ENCODE measurements at places on chromosomes 12 and 14.

GRCh38 chr12:18562531-18562930, 175.3 kb downstream of the PLCZ1 start:
- DNase-seq: no peak

GRCh38 chr14:58376791-58377190, 18.9 kb upstream of the TOMM20L start:
- DNase-seq: no peak

GRCh38 chr14:24418492-24418873, 11.0 kb downstream of the CBLN3 start:
- no peak for DNase-seq

DNA sequence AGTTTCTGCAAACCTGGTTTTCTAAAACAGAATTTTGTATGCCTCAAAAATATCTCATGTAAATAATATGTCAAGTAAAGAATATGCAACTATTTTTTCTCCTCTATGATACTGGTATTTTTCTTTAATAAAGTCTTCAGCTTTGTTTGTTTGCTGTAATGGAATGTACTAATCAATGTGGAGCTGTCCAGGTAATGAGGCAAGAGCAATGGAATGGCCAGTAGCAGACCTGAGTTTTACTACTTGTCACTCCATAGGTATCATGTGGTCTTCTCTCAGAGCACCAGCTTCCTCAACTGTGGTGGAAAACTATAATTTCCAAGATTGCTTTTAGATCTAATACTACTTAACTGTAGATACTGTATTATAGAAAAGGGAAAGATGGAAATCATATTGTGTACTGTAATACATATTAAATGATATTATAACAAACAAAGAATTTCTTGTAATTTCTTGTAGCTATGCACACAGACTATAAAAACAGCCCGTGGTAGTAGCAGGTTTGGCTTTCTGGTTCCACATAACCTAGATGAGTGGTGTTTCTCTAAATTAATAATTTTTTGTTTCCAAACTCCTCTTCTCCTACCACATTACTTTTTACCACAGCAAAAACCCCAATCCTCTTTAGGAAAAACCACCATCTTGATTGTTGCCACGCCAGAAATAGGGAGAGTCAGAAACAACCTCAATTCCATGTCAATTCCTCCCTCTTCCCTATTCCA, 70.6 kb downstream of the KIF21A start:
- DNase-seq: no peak

- no peak for DNase-seq
Measured at GRCh38 chr12:118271770-118272417, 100.8 kb downstream of the TAOK3 start.

- DNase-seq: no peak
Measured at GRCh38 chr14:41973178-41973577, 366.5 kb downstream of the LRFN5 start.

GRCh38 chr12:119341020-119341419, 6.5 kb downstream of the CCDC60 start:
- DNase-seq: no peak

- DNase-seq: no peak
Measured at GRCh38 chr14:90290337-90291011, 34.1 kb downstream of the PSMC1 start.

- no peak for DNase-seq
Measured at GRCh38 chr12:12909995-12910420, 18.6 kb downstream of the GPRC5A start.

DNA sequence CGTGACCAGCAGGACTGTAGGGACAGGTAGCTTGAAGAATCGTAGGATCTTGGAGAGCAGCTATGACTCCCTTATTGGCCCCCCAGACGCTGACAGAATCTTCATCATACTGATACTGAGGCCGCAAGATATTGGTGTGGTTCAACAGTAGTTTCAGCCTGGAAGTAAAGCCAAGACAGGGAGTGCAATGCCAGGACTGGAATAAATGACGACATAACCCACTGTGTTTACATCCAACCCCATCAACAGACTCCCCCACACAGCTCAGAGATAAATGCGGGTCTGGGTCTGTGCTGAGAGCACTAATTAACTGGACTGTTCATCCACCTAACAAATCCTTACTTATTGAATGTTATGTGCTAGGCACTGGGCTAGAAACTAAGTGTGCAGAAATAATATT, 16.6 kb downstream of the NOXRED1 start:
- no peak for DNase-seq

GRCh38 chr14:86756521-86757190, 1226.7 kb downstream of the FLRT2 start:
- no peak for DNase-seq

DNA sequence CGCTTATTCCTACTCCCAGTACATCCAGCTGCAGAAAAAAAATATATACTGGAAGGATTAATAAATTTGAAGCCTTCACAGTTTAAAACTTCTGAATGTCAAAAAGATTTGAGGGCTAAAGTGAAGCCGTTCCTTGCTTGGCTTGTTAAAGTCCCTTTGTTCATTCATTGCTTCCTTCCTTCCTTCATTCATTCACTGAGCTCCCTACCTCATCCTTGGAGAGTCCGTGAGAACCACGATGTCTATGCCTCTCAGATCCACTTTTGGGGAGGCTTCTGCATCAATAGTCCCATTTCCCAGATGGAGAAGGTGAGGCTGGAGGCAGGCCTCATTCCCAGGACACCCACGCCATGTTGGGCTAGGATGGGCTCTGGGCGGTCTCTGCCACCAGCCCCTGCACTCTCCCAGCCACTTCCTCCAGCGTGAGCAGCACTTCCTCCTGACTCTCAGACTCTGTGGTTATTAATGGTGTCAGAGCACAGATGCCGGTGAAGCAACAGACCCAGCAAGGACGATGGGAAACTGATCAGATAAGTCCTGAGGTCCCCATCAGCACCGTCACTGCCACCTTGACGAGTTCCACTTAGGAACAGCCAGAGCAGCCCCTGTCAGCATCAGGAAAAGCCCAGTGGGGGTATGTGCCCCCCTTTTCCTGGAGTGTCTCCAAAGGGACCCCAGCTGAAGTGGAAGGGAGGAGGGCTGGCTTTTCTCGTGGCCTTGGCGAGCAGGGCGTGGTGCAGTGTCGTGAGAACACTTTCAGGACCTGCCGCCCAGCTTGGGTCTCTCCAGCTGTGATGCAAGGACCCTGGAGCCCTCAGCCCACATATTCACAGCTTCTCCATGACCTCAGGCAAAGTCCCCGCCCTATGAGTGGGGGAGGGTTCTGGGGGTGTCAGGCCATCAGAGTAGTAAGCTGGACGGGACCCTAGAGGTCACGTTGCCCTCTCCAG, 21.2 kb downstream of the ASB2 start:
- DNase-seq: no peak

- no peak for DNase-seq
Measured at GRCh38 chr12:56769868-56770267, 6.7 kb downstream of the HSD17B6 start.

GRCh38 chr12:65742018-65743010, 82.0 kb upstream of the HMGA2 start:
- peak; percentile 38 for DNase-seq

DNA sequence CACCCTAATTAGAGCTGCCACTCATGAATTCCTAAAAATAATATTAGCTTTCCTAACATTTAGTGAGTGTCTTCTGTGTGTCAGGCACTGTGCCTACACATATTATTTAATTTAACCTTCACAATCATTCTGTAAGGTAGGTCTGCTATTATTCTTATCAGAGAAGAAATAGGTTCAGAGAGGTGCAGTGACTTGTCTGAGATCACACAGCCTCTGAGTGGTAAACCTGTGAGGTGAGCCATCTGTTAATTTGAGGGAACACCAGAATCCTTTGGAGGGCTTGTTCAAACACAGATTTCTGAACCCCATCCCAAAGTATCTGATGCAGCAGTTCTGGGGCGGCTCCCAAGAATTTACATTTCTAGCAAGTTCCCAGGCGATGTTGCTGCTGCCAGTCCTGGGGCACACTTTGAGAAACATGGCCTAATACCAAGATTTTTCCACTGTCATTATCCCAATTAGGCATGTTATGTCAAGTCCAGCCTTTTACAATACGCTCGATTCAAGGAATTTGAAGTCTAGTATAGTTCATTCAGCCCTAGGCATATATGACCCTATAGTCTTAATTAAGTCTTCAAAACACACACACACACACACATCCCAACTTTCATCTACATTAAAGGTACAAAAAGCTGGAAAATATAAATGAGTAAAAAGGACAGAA, 19.9 kb upstream of the COX6A1 start:
- DNase-seq: no peak

GRCh38 chr14:57085801-57086200, 182.9 kb downstream of the EXOC5 start:
- DNase-seq: no peak

GRCh38 chr14:102318781-102319276, 717 bp upstream of the ZNF839 start:
- DNase-seq: no peak

GRCh38 chr12:80226576-80226975, 127.2 kb downstream of the OTOGL start:
- DNase-seq: no peak

DNA sequence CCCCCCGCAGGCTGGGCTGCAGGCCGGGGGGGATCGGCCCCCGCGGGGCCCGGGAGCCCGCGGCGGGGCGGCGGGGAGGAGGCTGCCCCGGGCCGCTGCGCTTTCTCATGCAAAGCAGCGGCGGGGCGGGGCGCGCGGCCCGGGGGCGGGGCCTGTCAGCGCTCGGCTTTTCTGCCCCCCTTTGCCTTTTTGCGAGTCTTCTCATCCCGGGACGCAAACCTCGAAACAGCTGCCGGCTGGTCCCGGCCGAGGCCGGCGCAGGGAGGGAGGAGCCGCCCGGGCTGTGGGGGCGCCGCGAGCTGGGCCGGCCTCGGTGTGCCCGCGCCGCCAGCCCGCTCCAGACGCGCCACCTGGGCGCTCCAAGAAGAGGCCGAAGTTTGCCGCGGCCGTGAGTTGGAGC, at the start of gene FZD10:
Gene FZD10 (plus strand): TSS at position 198 of the 400 bp plus-strand sequence. CDS start 479 bp downstream, outside the sequence.
- DNase-seq: no peak

- no peak for DNase-seq
Measured at GRCh38 chr14:98886982-98887381, 385.0 kb downstream of the BCL11B start.

DNA sequence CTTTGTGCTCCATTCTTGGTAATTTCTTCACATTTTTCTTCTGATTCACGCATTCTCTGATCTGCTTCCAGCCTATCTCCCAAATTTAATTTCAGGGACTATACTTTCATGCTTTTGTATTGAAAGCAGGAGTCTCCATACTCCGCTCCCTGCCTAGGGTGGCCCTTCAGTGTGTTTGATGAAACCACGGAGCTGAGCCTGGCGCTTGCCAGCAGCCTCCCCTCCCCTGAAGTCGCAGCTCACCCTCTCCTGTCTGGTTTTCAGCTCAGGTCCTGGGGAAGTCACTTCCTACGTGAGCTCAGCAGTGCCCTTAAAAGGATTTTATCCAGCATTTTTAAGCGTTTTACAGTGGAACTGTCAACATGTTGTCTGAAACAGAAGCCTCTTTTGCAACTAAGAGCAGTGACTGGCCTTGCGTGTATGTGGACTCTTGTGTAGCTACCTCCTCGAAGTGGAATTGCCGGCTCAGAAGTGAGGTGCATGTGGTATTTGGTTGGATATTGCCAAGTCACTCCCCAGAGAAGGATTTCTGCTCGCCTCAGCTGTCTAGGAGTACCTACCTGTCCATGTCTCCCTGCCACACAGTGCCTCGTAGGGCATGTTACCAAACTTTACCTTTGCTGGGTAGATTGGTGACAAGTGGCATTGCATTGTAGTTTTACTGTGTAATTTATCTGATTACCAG, 78.5 kb downstream of the TESC start:
- DNase-seq: no peak

- DNase-seq: no peak
Measured at GRCh38 chr14:91149462-91149861, 35.6 kb downstream of the DGLUCY start.

DNA sequence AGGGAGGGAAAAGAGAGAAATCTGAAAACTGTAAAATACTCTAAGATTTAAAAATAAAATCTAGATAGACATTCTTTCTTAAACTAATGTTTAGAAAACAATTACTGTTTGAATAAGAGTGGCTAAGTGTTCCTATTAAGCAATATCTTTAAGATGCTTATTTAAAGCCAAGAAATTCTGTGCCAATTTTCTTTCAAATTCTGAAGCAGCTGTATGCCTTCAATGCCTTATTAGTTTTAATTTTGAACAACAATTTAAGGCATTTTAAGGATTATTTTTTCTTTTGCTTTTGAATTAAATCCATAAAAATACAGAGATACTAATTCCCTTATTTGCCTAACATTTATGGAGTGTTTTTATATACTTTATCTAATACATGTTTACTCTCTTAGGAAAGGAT, 50.3 kb upstream of the KITLG start:
- no peak for DNase-seq

- no peak for DNase-seq
Measured at GRCh38 chr14:36820901-36821300, 159.2 kb downstream of the PAX9 start.

DNA sequence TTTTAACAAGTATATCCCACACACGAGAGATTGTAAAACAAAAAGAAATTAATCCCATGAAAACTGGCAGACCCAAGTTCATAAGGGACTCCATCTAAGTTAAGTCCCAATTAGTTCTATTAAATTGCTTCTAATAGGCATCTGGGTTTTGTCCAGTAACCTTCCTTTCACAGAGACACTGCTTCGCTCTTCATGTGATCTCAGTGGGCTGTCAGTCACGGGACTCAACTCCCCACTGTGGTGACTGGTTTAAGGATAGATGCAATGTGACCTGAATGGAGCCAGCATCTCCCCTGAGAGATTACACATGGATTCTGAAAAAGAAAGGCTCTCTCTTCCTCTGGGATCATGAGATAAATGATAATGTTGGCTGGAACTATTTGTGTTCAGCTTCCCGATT, 96.4 kb downstream of the GAS2L3 start:
- DNase-seq: no peak

- no peak for DNase-seq
Measured at GRCh38 chr12:130839770-130840404, 837 bp upstream of the STX2 start.

DNA sequence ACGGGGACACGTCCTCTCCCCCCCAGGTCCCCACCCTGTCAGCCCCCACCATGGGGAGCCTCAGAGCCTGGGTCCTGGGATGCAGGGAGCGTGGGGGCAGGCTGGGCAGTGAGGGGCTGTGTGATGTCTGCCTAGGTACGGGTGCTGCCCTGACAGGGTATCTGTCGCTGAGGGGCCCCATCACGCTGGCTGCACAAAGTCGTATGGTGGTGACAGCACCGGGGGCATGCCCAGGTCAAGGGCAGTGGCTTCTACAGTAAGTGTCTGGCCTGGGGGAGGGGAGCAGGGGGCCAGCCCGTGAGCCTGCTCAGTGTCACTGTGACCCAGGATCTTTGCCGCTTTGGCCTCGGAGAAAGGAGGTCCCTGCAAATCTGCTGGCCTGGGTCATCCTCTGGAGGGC, 23.3 kb downstream of the PAPLN start:
- no peak for DNase-seq

GRCh38 chr12:124616394-124617221, 49.2 kb upstream of the NCOR2 start:
- DNase-seq: no peak

DNA sequence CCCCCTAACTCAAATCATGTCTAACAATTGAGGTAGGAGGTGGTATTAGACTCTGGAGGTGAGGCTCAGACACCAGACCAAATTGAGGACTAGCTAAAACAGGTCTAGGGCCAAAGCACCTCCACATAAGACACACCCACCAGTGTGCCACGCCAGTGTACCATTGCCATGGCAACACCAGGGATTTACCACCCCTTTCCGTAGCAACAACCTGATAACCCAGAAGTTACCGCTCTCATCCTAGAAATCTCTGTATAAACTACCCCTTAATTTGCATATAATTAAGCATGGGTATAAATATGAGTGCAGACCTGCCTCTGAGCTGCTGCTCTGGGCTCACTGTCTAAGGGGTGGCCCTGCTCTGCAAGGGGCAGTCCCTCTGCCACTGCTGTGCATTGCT, 57.4 kb upstream of the PPP2R5C start:
- DNase-seq: no peak

GRCh38 chr12:109418848-109419480, 58.1 kb downstream of the KCTD10 start:
- DNase-seq: no peak
